ENCODE measurements at places on chromosomes 3 and 15.

- DNase-seq: no peak
Measured at GRCh38 chr3:51962854-51963530, 4.3 kb downstream of the PCBP4 start.

GRCh38 chr3:7565574-7565973 lies 704.7 kb downstream of the GRM7 start:
- DNase-seq: no peak

DNA sequence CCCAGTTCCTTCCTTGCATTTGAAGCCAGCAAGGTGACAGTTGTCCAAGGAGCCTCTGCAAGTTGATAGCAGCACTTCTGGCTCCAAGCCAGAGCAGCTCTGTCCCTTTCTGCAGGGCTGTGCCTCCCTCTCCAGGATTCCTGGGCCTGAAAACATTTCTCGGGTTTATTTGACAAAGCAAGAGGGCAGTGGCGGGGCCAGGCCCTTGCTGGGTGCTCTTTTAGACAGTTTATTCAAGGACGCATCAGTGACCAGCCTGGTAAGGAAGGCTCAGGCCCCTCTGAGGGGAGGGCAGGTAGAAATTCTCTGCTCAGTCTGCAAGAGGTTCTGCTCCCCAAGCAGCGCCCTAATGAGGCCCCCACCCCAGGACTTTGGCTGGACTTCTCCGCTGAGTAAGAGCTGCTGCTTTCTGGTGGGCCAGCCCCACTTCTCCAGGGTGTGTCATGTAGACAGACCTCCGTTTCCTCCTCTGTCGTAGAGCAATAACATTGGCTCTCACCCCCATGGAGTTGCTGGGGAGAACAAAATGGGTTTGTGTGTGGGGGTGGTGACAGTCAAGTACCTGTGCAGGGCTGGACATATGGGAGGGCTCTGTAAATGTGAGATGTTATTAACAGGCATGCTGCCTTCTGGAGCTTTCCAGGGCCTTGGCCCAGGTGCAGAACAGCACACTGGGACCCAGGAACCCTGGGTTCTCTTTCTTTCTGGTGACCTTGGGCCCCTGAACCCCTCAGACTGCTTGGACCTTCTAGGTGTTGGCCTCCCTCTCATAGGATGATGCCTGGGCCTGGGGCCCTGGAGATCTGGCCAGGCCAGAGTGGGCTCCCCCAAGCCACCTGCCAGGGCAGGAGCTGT lies 146.2 kb upstream of the TLE3 start:
- DNase-seq: no peak

DNA sequence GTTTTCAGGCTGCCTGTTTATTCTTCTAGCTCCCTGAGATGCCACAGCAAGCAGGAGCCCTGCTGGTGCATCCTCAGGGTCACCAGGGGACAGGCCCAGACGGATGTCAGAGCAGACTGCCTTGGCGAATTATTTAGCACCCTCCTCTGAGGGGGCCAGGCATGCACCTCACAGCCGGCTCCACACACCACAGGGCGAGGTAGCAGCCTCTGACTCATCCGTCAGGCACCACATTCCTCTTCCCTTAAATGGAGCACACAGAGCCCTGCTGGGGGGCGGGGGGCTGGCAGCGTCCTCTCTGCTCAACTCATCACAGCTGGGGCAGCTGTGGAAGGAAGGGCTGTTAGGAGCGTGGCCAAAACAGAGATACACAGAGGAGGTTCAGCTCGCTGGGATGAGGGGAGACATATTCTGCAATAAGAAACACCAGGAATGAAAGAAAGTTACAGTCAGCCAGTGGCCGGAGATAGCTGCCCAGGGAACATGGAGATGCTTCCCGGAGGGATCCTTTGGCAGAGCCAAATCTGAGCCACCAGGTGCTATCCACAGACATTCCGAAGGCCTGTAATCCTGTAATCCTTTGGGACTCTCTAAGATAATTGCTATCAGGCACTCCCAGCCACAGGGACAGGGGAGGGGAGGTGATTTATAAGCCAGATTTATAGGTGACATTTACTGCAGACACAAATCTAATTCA lies 13.9 kb upstream of the PRICKLE2 start:
- no peak for DNase-seq

DNA sequence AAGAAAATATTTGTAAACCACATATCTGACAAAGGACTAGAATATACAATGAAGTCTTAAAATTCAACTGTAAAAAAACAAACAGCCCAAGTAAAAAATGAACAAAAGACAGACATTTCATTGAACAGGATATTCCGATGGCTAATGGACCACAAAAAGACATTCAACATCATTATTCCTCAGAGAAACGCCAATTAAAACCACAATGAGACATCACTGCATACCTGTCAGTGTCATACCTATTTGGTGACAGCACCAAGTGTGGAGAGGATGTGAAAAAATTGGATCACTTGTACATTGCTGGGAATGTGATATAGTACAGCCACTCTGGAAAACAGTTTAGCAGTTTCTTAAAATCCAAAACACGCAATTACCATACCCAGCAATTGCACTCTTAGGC lies 29.9 kb upstream of the TJP1 start:
- no peak for DNase-seq

DNA sequence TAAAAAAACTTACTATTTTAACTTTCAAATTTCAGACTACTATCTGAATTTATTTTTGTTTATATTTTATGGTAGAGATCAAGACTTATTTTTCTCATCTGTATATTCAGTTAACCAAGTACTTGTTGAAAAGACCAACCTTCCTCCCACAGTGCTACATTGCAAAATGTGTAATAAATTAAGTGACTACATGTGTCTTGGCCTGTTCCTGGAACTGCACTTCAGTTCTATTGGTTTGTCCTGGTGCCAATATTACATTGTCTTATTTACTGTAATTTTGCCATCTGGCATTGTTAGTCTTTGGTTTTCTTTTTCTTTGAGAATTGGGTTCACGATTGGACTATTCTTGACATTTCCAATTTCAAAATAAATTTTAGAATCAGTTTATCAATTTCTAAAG lies 138.4 kb upstream of the KCNMB2 start:
- DNase-seq: no peak

DNA sequence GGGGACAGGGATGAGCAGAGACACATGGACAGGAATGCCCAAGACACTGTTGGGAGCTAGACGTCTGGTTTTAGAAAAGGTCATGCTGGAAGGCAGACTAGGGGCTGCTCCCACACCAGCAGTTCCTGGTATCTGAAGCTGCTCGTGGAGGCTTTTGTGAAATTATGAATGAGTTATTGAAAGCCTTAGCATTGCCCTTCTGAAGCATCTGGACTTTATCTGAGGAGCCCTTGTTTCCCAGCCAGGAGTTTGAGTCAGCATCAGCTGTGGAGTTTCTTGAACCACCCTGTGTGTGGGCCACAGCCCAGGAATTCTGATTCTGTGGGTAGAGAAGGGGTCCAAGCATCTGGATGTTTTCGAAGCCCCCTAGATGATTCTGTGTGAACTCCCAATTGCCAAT lies 258.7 kb downstream of the SLCO3A1 start:
- no peak for DNase-seq

DNA sequence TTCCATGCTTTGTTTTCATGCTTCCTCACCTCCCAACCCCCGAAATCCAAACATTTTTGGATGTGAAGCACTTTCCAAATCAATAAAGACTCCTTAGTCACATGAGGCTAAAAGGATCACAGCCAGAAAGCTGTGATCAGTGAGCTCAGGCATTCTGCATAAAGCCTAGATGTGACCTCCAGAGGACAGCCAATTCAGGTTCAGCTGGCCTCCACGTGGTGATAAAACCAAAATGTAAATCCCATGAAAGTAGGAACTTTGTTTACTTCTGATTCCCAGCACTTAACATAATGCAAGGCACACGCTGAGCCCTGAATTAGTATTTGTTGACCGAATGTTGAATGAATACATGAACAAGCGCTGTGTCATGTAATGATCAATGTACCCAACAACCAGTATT lies 249.5 kb upstream of the EOMES start:
- no peak for DNase-seq

DNA sequence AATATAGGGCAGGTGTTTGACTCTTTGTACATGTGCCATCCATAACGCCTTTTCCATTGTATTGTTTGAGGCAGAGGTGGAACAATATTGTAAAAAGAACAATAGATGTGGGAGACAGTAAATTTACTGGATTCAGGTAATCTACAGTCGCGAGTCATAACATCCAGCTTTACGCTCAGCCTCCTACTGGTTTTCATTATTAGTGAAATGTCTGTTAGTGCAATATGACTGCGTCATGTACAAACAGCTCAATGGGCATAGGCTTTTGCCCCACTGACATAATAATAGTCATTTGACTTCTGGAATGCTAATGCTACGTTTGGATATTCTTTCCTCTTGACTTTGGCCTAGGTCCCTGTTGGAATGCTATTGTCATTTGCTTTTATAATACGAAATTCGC lies 9.5 kb downstream of the CACNA2D3 start:
- no peak for DNase-seq

- DNase-seq: no peak
Measured at GRCh38 chr3:25297667-25298585, 130.1 kb upstream of the RARB start.

GRCh38 chr3:66610562-66610909 lies 109.7 kb upstream of the LRIG1 start:
- DNase-seq: no peak

DNA sequence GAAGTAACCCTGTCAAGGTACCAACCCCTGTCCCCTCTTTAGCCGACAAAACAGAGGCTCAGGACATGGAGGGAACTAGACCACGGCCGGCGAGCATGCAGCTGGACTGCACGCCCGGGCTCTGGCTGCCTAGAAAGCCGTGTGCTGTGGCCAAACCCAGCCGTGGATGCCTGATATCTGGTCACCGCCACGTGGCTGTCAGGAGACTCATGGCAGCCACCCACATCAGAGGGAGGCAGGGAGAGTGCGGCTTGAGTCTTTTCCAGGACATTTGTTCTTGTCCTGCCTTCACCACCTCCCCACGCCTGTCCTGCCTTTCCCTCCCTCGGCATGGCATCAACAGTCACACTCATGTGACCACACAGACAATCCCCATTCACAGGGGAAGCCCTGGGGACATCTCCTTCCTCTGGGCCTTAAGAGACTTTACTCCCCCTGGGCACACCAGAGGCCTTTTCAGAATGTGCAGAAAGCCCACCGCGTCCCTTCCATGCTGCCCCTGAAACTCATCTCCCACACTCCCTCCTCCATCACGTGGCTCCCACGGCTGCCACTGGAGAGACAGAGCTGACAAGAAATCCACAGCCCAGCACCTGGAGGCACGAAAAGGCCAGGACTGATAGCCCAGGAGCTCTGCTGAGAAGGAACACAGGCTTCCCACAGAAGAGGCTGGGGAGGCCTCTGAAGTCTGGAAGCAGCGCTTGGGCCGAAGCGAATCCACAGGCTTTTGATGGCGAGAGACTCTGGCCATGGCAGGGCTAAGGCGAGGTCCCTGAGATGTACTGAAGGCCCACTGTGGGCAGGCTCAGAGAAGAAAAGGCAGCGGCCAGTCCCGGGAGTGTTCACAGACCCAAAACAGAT lies 71.2 kb upstream of the IQSEC1 start:
- no peak for DNase-seq

GRCh38 chr15:34292621-34293020 lies 45.0 kb downstream of the SLC12A6 start:
- no peak for DNase-seq

- no peak for DNase-seq
Measured at GRCh38 chr3:72340476-72341379, 507.5 kb downstream of the SHQ1 start.

GRCh38 chr3:82281205-82281604 lies 519.8 kb upstream of the GBE1 start:
- DNase-seq: no peak

DNA sequence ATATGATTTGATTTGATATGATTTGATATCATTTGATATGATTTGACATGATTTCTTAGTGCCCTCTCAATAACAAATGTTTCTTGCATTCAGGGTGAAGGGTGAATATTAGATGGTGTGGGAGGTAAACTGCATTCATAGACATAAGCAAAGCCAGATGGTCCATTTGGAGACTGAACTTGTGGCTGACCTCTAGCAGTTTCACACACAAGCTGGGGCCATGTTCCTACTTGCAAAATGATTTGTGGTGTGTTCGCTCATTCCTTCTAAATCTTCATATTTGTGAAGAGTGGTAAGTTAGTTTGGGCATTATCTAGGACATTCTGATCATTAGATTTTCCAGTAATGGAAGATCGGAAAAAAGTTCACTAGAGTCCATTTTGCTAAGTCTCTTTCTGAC lies 40.5 kb upstream of the CCR4 start:
- DNase-seq: no peak

- no peak for DNase-seq
Measured at GRCh38 chr3:192005989-192006388, 545.0 kb downstream of the PYDC2 start.

- DNase-seq: no peak
Measured at GRCh38 chr3:129462361-129462968, 22.4 kb downstream of the IFT122 start.

- DNase-seq: no peak
Measured at GRCh38 chr3:107953722-107954121, 137.1 kb downstream of the CD47 start.

DNA sequence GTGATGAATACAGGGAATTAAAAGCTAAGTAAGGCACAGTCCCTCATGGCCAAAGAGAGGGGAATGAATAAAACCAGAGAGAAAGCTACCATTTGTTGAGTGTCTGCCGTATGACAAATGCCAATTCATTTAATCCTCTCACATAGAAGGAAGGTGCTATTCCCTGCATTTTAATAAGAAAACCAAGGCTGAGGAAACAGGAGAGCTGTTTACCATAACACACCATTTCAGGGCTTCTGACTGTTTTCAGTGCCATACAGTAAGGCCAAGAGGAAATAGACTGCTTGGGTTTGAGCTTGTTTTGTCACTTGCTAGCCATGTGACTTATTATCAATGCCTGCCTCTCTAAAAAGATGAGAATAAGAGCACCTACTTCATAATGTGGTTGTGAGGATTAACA lies 10.1 kb downstream of the BTBD1 start:
- DNase-seq: no peak

DNA sequence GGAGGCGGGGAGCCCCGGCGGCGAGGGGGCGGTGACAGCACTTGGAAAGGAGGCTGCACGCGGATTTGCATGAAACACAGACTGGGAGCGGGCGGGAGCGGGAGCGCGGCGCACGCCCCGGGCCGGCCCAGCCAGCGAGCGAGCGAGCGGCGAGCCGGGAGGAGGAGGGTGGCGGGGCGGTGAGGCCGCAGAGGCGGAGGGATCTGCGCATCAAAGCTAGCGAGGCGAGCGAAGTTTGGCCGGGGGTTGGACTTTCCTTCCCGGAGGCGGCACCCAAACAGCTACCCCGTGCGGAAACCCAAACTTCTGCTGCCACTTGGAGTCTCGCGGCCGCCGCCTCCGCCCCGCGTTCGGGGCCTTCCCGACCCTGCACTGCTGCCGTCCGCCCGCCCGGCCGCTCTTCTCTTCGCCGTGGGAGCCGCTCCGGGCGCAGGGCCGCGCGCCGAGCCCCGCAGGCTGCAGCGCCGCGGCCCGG lies at the start of gene SMAD3:
TSS of gene SMAD3 (plus strand) at position 72 of the 475 bp plus-strand sequence. CDS start 553 bp downstream, outside the sequence.
- no peak for DNase-seq

GRCh38 chr3:4983739-4984510 lies 4.7 kb downstream of the BHLHE40 start:
- no peak for DNase-seq

- DNase-seq: peak; percentile 46
Measured at GRCh38 chr15:31402511-31403056, 75.9 kb downstream of the KLF13 start.

GRCh38 chr15:26867200-26868007 lies 542 bp downstream of the GABRA5 start:
- DNase-seq: no peak

GRCh38 chr3:66242788-66243464 lies 22.1 kb downstream of the SLC25A26 start:
- no peak for DNase-seq
